H1 (cell line): ENCODE measurements at places on chromosomes 3 and 15. TPM values are rescaled to one million over a fixed set of nuclear protein-coding genes. Genes with fewer than 3 reads are reported as not detected.

DNA sequence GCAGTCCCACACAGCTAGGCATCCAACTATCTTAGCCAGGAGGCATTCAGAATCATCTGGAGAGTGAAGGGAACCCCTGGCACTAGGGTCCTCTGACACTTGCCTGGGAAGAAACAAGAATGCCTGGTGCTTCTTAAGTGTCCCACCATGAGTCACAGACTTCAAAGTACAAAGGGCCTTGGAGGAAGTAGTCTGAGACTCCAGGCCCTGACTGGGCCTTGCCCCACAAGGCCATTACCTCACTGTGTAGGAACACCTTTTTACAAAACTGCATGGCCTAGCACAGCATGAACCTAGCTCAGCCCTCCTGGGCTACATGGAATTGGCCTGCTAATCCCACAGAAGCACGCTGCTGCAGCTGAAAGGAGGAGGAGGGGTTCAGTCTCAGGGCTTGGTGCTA, 104.5 kb upstream of the SLCO2A1 start:
- no peak for DNase-seq

The PAQR5 gene
- total RNA-seq: 7.8 and 8.7 TPM in 2 replicates

The TMC3 gene
- total RNA-seq: not detected in 2 replicates

DNA sequence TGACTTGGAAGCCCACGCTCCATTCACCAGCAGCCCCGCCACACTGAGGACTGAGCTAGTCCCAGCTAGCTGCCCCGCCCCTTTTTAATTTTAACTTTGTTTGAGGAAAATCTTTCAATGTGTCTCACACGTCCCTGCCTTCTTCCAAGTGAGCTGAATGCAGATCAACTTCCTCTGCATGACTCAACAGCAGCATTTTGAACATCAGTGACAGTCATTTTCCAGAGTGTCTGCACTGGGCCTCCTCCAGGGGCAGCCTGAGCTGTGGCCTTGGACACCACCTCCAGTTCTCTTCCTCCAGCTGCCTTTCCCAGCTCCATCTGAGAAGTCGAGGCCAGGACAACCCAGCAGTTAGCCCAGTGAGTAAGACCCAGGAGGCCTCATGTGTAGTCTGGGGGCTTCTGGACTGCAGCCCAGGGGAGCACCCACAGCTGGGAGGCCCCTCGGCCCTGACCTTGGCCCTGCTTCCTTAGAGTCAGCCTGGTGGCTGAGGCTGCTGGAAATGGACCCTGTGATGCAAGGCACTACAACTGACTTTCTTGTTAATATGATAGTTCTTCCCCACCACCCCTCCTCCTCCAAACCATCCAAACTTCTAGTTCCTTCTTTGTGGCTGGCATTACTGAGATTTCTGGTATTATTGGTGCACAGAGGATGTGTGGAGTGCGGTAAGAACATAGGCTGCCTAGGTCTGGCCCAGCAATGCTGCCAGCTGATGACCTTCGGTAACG, 21.4 kb upstream of the ESYT3 start:
- no peak for DNase-seq

DNA sequence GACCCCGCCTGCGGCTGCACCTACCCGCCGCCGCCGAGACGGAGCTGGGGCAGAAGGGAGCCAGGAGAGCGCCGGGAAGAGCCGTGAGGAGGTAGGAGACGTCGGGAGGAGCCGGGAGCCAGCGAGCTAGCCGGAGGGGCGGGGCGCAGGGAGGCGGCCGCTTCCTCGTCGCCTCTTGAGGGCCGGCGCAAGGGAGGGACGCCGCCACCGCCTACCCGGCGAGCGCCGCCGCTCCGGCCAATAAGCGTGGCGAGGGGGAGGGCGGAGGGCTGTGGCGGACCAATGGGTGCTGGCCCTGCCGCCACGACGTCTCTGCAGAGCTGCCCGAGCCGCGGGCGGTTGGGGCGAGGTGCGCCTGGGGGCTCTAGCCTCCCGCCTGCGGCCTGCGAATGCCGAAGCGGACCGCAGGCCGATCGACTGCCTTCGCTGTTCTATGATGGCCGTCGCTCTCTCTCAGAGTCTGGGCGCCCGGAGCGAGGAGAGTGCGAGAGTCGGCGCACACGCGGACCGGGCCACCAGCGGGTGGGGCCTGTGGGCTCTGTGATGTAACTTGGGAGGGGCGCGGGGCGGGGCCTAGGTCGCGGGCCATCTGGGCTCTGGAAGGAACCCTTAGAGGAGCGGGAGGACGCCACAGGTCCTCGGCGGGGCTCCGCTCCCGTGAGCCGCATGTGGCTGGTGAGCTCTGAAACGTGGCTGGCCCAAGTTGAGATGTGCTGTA, 72.7 kb upstream of the MAP4 start:
- DNase-seq: peak; percentile 94

- DNase-seq: no peak
Measured at GRCh38 chr3:110069761-110070160, 732.4 kb upstream of the DPPA4 start.

DNA sequence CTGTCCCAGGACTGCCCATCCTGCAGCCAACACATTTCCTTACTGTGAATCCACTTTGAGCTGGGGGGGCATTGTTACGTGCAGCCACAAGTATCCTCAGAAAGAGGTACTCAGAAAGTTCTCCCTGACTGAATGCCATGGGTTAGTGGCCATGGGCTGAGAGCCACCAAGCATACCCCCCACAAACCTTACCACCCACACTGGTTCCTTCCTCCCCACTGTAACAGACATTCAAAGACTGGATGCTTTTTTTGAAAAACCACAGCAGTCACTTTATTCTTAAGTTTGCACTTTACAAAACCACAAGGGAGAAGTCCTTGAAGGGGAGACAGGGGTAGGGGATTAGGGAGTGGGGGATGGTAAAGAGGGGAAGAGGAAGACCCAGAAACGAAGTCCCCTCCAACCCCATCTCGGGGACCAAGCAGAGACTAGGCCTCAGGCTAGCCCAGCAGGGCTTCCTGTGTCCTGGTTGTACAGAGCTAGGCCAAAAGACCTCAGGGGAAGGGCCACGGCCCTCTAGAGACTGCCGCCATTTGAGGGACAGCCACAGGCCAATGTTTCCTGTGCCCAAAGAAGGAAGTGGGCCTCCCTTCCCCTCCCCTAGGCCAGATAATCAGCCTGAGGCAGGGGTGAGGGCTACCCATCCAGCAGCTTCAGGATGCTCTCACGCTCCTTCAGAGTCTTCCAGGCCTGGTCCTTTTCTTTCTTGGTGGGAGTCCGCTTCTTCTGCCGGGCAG, 10.1 kb upstream of the CAMK1 start:
- DNase-seq: no peak

- DNase-seq: no peak
Measured at GRCh38 chr3:184428561-184429175, 48.8 kb downstream of the CHRD start.

GRCh38 chr15:56339594-56339993, 25.6 kb upstream of the TEX9 start:
- DNase-seq: no peak

The SNTN gene
- not detected in 2 replicates for total RNA-seq

The ONECUT1 gene
- 6.1 and 6.4 TPM in 2 replicates for total RNA-seq

The CLDN16 gene
- total RNA-seq: not detected in 2 replicates

- DNase-seq: no peak
Measured at GRCh38 chr3:101825904-101826445, 23.3 kb upstream of the NFKBIZ start.

- no peak for DNase-seq
Measured at GRCh38 chr3:69085168-69085832, 563 bp downstream of the ARL6IP5 start.

The OSBPL10 gene
- 86.7 and 88.8 TPM in 2 replicates for total RNA-seq

DNA sequence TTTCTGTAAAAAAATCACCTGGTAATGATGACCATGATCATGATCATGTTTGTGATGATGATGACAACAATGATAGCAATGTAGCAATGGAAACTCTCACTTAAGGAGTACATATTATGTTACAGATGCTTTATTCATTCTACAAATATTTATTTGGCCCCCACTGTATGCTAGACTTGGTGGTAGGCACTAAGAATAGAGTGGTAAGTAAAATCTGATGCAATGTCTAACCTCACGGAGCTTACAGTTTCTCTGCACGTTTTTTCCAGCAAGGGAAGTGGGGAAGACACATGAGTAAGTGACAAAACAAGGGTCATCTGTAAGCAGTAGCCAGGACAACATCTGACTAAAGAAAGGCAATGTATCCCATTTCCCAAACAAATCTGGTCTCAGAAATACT, 199.4 kb upstream of the MRPL3 start:
- DNase-seq: no peak

GRCh38 chr3:49769286-49769915, 16.9 kb downstream of the IP6K1 start:
- no peak for DNase-seq

The NRG4 gene
- not detected in 2 replicates for total RNA-seq

The CPNE4 gene
- 1.9 and 3.8 TPM in 2 replicates for total RNA-seq

DNA sequence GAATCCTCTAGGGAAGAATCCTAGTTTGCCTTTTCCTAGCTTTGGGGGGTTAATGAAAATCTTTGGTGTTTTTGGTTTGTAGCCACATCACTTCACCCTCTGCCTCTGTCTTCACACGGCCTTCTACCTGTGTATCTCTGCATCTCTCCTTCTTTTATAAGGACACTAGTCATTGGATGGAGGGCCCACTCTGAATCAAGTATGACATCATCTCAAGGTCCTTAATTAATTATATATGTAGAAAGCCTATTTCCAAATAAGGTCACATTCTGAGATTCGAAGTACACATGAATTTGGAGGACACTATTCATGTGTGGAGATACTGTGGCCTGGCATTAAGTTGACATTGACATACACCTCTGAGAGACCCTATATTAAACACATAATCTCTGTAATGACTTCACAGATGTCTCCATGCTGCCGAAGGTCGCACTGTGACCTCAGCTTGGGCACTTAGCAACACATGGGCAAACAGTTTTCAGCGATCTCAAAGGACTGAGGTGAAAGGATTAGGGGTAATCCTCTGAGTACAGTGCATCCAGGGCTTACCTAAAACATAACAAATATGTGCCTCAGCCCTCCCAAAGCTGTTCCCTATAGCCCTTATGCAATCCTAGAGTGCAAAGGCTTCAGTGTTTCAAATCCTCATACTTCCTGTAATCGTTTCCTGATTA, 446.0 kb downstream of the FGF12 start:
- DNase-seq: no peak

DNA sequence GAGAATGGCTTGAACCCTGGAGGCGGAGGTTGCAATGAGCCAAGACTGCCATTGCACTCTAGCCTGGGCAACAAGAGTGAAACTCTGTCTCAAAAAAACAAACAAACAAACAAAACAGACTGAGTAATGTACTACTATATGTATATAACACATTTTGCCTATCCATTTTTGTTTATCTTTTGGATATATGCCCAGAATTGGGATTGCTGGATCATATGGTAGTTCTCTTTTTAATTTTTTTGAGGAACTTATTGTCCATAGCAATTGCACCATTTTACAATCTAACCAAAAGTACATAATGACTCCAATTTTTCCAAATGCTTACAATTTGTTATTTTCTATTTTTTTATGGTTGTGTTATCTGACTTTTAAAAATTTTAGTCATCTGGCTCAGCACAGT, 47.3 kb downstream of the GMPS start:
- DNase-seq: no peak

GRCh38 chr3:26989037-26989436, 366.5 kb downstream of the LRRC3B start:
- no peak for DNase-seq

DNA sequence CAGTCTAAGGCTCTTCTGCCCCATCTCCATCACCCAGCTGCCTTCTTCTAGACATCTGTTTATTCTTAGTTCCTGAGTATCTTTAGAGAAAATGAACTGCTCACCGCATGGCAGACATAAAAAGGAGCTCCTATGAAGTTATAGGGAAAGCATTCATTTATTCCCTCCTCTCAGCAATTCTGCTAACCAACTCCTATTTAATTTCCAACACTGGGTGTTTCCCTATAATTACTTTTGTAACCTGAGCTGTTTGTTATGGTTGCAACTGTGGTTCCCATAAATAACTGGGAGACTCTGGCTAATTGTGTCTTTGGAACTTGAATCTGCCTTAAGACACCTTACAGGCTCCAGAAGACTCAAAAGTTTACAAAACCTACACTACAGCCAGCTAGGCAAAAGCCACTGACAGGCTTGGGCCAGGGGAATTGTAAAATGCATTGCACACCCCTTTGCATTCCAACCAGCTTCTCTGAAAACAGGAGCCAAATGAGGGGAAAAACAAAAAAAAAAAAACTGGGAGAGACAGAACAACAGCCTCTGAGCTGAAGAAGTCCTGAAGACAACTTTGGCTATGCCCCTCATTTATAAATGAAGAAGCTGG, 231.5 kb upstream of the FEZF2 start:
- no peak for DNase-seq

DNA sequence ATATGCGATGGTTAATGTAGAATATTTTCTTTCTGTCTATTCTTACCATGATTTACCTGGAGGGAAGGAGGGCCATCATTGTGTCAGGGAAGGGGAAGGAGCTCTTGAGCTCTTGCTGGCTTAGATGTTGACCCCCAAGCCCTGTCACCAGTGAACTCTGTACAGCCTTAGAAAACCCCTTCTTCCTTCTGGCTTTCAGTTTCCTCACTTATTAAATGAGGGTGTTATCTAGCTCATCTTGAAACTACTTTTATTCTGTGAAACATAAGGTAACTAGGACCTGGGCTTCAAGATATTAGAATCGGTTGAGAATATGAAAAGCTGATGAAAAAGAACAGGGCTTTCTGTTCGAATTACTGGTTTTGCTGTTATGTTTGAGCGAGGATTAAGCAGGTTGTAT, 25.1 kb upstream of the UTS2B start:
- no peak for DNase-seq

GRCh38 chr3:175018946-175019727, 160.0 kb downstream of the NAALADL2 start:
- no peak for DNase-seq

- DNase-seq: no peak
Measured at GRCh38 chr15:70055601-70056051, 42.1 kb downstream of the TLE3 start.

GRCh38 chr15:45855907-45856579, 221.2 kb downstream of the SQOR start:
- no peak for DNase-seq

The VGLL3 gene
- total RNA-seq: 13.4 and 21.6 TPM in 2 replicates

DNA sequence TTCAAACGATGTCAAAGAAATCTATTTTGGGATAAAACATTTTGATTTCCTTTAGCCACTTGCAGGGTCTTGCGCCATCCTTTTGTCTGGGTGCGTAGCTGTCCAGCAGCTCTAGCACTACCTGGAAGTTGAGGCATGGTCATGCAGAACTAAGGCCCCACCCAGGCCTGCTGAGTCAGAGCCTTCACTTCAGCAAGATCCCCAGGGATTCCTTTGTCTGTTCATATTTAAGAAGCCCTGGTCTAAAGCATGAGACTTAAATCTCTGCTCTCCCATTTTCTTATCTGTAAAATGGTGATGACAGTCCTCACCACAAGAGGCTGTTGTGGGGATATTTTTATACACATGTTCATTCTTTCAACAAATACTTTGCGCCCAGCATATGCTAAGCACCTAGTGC, 99.0 kb upstream of the CTDSPL start:
- DNase-seq: no peak

GRCh38 chr3:170055209-170055608, 17.4 kb downstream of the GPR160 start:
- DNase-seq: no peak

DNA sequence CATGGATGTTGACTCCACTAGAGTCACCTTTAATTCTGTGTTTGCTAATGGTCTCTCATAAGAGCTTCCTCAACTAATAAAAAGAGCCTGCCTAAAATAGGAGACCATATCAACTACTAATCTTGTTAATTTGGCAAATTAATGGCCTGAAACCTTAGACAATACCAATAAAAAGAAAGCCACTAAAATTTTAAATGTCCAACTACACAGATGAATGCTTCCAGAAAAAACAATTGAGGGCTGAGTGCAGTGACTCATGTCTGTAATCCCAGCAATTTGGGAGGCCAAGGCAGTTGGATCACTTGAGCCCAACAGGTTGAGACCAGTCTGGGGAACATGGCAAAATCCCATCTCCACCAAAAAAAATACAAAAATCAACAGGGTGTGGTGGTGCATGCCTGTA, 230.9 kb downstream of the NSUN3 start:
- no peak for DNase-seq
